ENCODE measurements at places on chromosomes 5 and 9.

DNA sequence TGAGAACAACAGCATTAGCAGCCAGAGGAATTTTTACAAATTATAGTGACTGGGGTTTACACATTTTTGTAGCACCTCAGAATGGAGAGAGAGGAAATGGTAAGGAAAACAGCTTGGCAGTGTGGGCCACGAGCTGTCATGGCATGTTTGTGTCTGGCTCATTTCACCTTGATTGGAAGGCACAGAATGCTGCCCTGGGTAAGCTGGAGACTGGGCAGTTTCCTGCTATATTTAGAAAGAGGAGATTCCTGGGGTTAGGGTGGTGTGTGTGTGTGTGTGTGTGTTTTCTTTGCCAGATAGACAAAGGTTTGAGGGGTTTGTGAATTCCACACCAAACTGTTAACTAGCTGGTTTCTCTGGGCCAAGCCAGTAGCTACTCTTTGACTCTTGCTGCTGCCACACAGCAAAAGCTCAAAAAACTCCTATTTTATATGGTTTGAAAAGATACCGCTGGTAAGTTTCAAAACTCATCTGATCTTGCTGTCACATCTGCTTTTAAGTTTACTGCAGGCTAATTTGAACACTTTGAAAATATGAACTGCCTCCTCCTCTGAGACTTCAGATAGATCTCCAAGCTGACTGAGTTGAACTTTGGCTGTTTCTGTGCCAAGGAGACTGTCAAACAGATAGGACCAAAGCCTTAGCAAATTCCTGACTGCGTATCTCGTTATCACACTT, 9.1 kb downstream of the ARHGAP26 start:
- no peak overlapping the region for H3K27ac ChIP-seq
- H3K4me3 ChIP-seq = no peak overlapping the region
- no peaks in the 10 kb centered on the region for H3K36me3 ChIP-seq
- no peak for DNase-seq

- no peak overlapping the region for H3K27ac ChIP-seq
- H3K4me1 ChIP-seq = no peaks in the 10 kb centered on the region
- H3K27me3 ChIP-seq = no peaks in the 10 kb centered on the region
- no peak for DNase-seq
Measured at GRCh38 chr9:77789891-77790290, 141.8 kb upstream of the GNA14 start.

- H3K27me3 ChIP-seq = no peaks in the 10 kb centered on the region
- H3K27ac ChIP-seq = no peak overlapping the region
- no peak for DNase-seq
- no peaks in the 10 kb centered on the region for H3K4me1 ChIP-seq
- no peak overlapping the region for H3K4me3 ChIP-seq
Measured at GRCh38 chr9:22156586-22156985, 147.5 kb upstream of the CDKN2B start.

- no peak for DNase-seq
- no peak overlapping the region for H3K27ac ChIP-seq
- H3K4me1 ChIP-seq = no peaks in the 10 kb centered on the region
- H3K4me3 ChIP-seq = no peak overlapping the region
Measured at GRCh38 chr9:127177665-127178265, 55.3 kb upstream of the ANGPTL2 start.

DNA sequence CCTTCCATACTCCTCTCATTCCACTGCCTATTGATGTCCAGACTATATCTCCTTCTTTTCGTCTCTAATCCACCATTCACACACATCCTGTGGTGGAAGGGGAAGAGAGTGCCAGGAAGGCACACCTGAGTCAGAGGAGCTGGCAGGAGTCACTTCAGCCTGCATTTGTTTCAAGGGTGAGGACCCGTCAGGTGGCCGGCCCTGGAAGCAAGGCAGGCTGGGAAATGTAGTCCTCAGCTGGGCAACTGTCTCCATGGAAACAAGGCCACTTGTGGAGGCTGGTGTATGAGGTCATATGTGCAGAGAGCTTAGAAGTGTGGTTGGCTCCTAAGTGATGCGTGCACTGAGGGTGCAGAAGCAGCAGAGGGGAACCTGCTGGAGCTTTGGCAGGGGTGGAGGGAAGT, 278.4 kb downstream of the NSG2 start:
- no peak for DNase-seq
- no peak overlapping the region for H3K4me3 ChIP-seq
- H3K4me1 ChIP-seq = no peaks in the 10 kb centered on the region
- no peaks in the 10 kb centered on the region for H3K27me3 ChIP-seq
- H3K36me3 ChIP-seq = no peaks in the 10 kb centered on the region
- H3K27ac ChIP-seq = no peak overlapping the region

GRCh38 chr5:161585798-161586197, 39.3 kb upstream of the GABRB2 start:
- no peak overlapping the region for H3K4me3 ChIP-seq
- no peaks in the 10 kb centered on the region for H3K36me3 ChIP-seq
- H3K27ac ChIP-seq = no peak overlapping the region
- DNase-seq = no peak

GRCh38 chr5:32498484-32498883, 53.9 kb upstream of the ZFR start:
- no peaks in the 10 kb centered on the region for H3K27me3 ChIP-seq
- no peaks in the 10 kb centered on the region for H3K36me3 ChIP-seq
- DNase-seq = no peak
- no peak overlapping the region for H3K4me3 ChIP-seq
- H3K27ac ChIP-seq = no peak overlapping the region

GRCh38 chr5:95620870-95621838, 1.3 kb downstream of the GPR150 start:
- H3K27me3 ChIP-seq = no peaks in the 10 kb centered on the region
- no peaks in the 10 kb centered on the region for H3K36me3 ChIP-seq
- peak overlapping the region; percentile 8 for H3K4me3 ChIP-seq
- peaks cover 75% of the 10 kb centered on the region for H3K4me1 ChIP-seq
- DNase-seq = peak; percentile 49

DNA sequence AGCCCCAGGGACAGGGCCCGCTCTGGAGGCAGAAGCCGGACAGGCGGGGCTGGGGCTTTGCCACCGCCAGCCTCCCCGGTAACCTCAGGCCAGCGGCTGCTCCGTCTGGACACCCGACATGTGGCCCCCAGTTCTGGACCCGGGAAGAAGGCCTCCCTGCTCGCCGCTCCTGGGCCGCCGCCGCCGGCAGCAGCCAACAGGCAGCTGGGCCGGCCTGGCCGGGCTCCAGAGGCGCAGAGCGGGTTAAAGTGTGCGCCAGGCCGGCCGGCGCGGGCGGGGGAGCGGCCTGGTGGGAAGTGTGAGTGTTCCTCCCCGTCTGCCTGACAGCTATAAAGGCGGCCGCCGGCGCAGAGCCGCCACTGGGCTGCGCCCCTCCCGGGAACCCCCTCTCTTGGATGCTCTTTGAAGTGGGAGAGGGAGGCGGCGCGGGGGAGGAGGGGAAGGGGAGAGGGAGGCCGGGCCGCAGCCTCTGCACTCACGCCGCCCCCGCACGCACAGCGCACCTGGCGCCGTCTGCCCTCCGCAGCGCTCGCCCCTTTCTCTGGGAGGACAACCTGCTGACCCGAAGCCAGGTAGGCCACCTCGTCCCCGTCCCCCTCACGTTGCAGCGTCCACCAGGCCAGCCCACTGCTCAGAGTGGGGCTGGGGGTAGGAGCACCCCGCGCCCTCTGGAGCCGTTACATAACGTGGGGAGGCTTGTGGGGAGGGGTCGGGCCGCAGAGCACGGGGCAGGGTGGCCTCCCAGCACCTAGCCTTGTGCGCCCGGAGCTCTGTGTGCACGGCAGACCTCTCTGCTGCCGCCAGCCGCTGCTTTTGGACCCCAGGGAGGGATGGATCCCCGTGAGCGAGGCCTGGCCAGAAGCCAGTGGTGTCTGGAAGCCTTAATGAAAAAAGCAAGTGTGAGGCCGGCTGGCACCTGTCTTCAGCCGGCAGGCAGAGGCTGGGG, at the start of gene ADAMTSL2:
Gene ADAMTSL2, plus strand, starts transcription at position 359 of the 946 bp plus-strand sequence. CDS start 2,009 bp downstream, outside the sequence.
- H3K27me3 ChIP-seq = no peaks in the 10 kb centered on the region
- DNase-seq = no peak
- H3K4me3 ChIP-seq = no peak within 1 kb of the TSS
- H3K27ac ChIP-seq = no peak within 1 kb of the TSS
- peaks cover 9% of the 10 kb centered on the region for H3K4me1 ChIP-seq

DNA sequence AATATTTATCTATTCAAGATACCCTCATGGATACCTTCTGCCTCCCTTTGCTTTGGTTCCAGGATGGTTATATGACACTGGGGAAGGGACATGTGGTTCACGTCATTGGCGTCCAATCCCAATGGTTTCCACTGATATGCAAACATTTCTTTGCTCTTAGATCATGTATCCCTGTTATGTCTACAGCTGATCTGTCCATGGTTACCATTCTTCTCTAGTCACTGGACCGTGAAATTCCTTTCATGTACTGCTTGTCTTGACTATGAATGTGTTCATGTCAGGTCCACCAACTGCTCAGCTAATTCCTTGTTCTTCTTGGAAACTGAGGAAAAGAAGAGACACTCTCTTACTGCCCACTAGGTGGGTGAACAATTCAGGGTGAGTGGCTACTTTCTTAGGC, 391.1 kb upstream of the ZNF608 start:
- H3K36me3 ChIP-seq = no peaks in the 10 kb centered on the region
- H3K4me3 ChIP-seq = no peak overlapping the region
- H3K27ac ChIP-seq = no peak overlapping the region
- no peaks in the 10 kb centered on the region for H3K27me3 ChIP-seq

- no peak overlapping the region for H3K27ac ChIP-seq
- no peak overlapping the region for H3K4me3 ChIP-seq
- no peaks in the 10 kb centered on the region for H3K36me3 ChIP-seq
- no peak for DNase-seq
- H3K4me1 ChIP-seq = no peaks in the 10 kb centered on the region
Measured at GRCh38 chr5:170501931-170502330, 1.9 kb upstream of the KCNIP1 start.

DNA sequence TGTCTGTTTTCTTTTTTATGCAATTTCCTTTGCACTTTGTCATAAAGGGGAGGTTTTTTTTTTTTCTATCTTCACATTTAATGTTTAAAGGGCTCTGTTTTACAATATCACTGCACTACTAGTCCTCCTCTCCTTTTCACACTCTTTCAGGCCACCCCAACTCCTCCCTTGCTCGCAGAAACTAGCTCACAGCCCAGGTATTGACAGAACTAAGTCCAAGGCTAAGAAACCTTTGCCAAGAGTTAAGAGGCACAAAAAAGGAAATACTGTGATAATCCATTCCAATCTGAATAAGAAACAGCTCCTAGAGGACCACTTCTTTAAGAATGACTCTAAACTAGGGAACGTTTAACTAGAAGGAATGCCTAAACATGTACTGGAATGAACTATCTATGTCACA, 1.1 kb upstream of the FGF10 start:
- H3K36me3 ChIP-seq = no peaks in the 10 kb centered on the region
- H3K4me3 ChIP-seq = no peak overlapping the region
- no peaks in the 10 kb centered on the region for H3K27me3 ChIP-seq
- H3K27ac ChIP-seq = no peak overlapping the region
- no peaks in the 10 kb centered on the region for H3K4me1 ChIP-seq
- no peak for DNase-seq

DNA sequence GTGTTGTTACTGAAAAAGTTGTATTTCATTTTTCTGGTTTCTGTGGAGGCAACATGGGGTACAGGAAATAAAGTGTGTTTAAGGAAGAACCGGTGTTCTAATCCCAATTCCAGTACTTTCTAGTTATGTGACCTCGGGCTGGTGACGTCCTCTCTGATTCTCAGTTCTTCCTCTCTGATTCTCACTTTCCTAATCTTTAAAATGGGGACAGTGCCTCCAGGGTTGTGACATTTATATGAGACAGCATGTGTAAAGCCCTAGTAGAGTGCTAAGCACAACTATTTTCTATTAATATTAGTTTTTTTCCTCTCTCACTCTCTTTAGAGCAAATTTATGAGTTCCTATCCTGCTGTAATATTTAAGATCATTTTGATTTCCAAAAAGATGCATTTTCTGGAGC, 50.9 kb upstream of the PTPDC1 start:
- H3K4me3 ChIP-seq = no peak overlapping the region
- H3K27ac ChIP-seq = no peak overlapping the region
- H3K27me3 ChIP-seq = no peaks in the 10 kb centered on the region
- peaks cover 12% of the 10 kb centered on the region for H3K4me1 ChIP-seq
- DNase-seq = no peak

GRCh38 chr5:14331386-14331781, 188.2 kb downstream of the TRIO start:
- no peaks in the 10 kb centered on the region for H3K36me3 ChIP-seq
- no peaks in the 10 kb centered on the region for H3K4me1 ChIP-seq
- DNase-seq = no peak
- H3K27me3 ChIP-seq = no peaks in the 10 kb centered on the region
- no peak overlapping the region for H3K27ac ChIP-seq

DNA sequence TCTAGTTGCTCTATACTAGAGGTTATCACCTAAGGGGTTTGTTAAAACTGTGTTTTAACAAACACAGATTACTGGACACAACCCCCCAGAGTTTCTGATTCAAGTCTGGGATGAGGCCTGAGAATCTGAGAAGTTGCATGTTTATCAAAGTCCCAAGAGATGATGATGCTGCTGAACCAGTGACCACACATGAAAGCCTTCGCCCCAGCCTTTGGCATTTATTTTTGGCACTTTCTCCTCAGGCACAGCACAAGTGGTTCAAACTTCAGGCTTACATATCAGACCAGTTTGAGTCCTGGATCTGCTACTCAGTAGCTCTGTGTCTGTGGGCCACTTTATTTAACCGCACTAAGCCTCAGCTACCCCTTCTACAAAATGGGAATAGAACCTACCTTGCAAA, 407.2 kb upstream of the PIK3R1 start:
- DNase-seq = no peak
- H3K4me1 ChIP-seq = no peaks in the 10 kb centered on the region
- H3K27me3 ChIP-seq = no peaks in the 10 kb centered on the region
- H3K4me3 ChIP-seq = no peak overlapping the region

GRCh38 chr5:87347272-87347671, 65.5 kb downstream of the CCNH start:
- no peaks in the 10 kb centered on the region for H3K36me3 ChIP-seq
- no peak for DNase-seq
- H3K27me3 ChIP-seq = no peaks in the 10 kb centered on the region

GRCh38 chr9:88812938-88813637, 178.2 kb upstream of the S1PR3 start:
- H3K27me3 ChIP-seq = no peaks in the 10 kb centered on the region
- no peak overlapping the region for H3K27ac ChIP-seq
- H3K36me3 ChIP-seq = no peaks in the 10 kb centered on the region

DNA sequence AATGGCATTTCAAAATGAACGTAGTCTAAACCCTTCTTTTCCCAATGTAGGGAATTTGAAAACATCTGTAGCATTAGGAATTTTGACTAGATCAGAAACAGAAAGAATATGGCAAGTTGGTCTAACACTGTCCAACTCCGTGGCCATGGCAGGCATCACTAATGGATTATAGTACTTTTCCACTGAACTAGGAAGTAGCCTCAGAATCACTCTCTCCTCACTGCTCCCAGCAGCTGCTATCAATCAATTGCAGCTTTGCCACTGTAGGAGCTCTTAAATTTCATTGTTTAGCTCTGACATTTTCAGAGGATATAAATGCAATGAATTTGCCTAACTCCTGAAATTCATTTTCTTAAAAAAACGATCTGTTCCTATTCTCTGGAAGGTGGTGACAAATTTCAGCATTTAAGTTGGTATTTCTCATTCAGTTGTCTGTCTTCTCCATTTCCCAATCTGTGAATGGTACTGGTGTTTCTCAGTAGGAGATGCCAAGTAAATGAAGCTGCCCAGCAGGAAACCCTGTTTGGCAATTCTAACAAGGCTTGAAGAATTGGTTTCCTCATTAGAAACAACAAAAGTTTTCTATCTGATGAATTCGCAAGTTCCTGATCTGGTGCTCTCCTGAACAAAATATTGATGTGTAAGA, 64.7 kb downstream of the TLR4 start:
- no peak for DNase-seq
- H3K27me3 ChIP-seq = no peaks in the 10 kb centered on the region
- no peaks in the 10 kb centered on the region for H3K4me1 ChIP-seq
- H3K27ac ChIP-seq = no peak overlapping the region
- no peaks in the 10 kb centered on the region for H3K36me3 ChIP-seq
- H3K4me3 ChIP-seq = no peak overlapping the region

GRCh38 chr5:66621146-66621545, 25.0 kb downstream of the MAST4 start:
- DNase-seq = no peak
- H3K36me3 ChIP-seq = no peaks in the 10 kb centered on the region
- no peaks in the 10 kb centered on the region for H3K27me3 ChIP-seq

Measured in CD4-positive, alpha-beta memory T cell (primary cell).